Progenitor cell of endocrine pancreas (in vitro differentiated cells): ENCODE measurements at places on chromosomes 16 and 17. TPM values are rescaled to one million over a fixed set of nuclear protein-coding genes. Genes with fewer than 3 reads are reported as not detected.

DNA sequence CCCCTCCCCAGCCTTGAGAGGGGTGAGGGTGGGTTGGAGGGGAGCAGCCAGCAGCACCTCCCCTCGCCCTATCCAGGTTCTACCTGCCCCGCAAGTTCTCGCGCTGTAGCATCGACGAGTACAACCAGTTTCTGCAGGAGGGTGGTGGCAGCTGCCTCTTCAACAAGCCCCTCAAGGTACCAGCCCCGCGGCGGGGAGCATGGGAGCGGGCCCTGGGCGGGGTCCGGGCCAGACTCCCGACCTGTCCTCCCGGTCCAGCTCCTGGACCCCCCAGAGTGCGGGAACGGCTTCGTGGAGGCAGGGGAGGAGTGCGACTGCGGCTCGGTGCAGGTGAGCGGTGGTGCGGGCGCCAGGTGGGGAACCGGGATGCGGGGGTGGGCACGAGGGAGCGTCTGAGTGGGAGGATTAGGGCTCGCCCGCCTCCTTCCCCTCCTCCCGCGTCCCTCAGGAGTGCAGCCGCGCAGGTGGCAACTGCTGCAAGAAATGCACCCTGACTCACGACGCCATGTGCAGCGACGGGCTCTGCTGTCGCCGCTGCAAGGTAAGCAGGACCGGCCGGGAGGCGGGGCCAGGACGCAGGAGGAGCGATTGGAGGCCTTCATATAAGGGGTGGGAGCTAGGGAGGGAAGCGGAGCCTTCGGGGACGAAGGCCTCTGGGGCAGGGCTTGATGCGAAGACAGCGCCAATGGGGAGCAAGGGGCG lies 16.5 kb downstream of the ADAM11 start:
- H3K4me1 ChIP-seq, result no peaks in the 10 kb centered on the region
- H3K27me3 ChIP-seq, result peaks cover 27% of the 10 kb centered on the region
- H3K27ac ChIP-seq, result no peak overlapping the region
- peak overlapping the region; percentile 78 for H3K4me3 ChIP-seq

Gene EME1
- total RNA-seq, result 10.1 and 15.0 TPM in 2 replicates

Gene CYB561
- total RNA-seq, result 34.5 and 37.3 TPM in 2 replicates

- no peaks in the 10 kb centered on the region for H3K27me3 ChIP-seq
- peaks cover 16% of the 10 kb centered on the region for H3K4me1 ChIP-seq
- DNase-seq, result no peak
- peak overlapping the region; percentile 69 for H3K27ac ChIP-seq
- H3K36me3 ChIP-seq, result peaks cover 2% of the 10 kb centered on the region
Observed at GRCh38 chr16:528111-529011, 849 bp downstream of the CAPN15 start.

Gene ENPP7
- total RNA-seq, result not detected in 2 replicates

DNA sequence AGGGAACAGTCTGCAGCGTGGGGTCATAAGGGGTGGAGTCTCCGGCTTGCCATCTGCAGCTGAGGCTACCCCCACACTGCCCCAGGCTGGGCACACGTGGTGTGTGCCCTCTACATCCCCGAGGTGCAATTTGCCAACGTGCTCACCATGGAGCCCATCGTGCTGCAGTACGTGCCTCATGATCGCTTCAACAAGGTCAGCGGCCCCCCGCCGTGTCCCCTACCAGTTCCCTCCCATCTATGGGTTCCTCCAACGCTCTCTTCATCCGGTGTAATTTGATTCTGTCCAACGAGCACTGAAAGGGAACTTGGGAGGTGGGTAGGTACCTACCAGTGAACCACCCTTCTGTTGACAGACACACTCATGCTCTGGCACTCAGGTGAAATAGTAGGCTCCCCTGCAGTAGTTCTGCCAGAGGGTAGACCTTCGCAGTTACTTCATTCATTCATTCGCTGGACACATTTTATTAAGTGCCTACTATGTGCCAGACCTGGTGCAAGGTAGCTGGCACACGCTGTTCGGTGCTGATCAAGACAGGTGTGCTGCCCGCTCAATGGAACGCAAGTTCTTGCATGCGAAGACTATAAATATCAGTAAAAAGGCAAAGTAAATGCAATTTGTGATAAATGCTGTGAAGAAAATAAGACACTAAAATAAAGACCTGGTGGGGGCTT lies 2.7 kb downstream of the MLLT6 start:
- peaks cover 9% of the 10 kb centered on the region for H3K27me3 ChIP-seq
- peak overlapping the region; percentile 90 for H3K4me3 ChIP-seq
- peaks cover 13% of the 10 kb centered on the region for H3K36me3 ChIP-seq

Gene UMOD
- 0.11 TPM in 1 of 2 replicates, not detected in the other for total RNA-seq

Gene TBC1D3H
- total RNA-seq, result not detected in 2 replicates

- peaks cover 32% of the 10 kb centered on the region for H3K36me3 ChIP-seq
- peaks cover 7% of the 10 kb centered on the region for H3K4me1 ChIP-seq
- no peak overlapping the region for H3K27ac ChIP-seq
- no peak for DNase-seq
- no peaks in the 10 kb centered on the region for H3K27me3 ChIP-seq
Observed at GRCh38 chr17:55086635-55087058, 118.1 kb downstream of the STXBP4 start.

Gene TRIM25
- total RNA-seq, result 29.9 and 37.6 TPM in 2 replicates

GRCh38 chr16:80837533-80838147 lies 33.2 kb upstream of the CDYL2 start:
- no peak overlapping the region for H3K27ac ChIP-seq
- peaks cover 8% of the 10 kb centered on the region for H3K27me3 ChIP-seq
- no peak overlapping the region for H3K4me3 ChIP-seq
- H3K36me3 ChIP-seq, result no peaks in the 10 kb centered on the region
- DNase-seq, result no peak

GRCh38 chr17:51402899-51403298 lies 142.6 kb downstream of the UTP18 start:
- no peak for DNase-seq
- no peaks in the 10 kb centered on the region for H3K4me1 ChIP-seq
- peaks cover 10% of the 10 kb centered on the region for H3K27me3 ChIP-seq

DNA sequence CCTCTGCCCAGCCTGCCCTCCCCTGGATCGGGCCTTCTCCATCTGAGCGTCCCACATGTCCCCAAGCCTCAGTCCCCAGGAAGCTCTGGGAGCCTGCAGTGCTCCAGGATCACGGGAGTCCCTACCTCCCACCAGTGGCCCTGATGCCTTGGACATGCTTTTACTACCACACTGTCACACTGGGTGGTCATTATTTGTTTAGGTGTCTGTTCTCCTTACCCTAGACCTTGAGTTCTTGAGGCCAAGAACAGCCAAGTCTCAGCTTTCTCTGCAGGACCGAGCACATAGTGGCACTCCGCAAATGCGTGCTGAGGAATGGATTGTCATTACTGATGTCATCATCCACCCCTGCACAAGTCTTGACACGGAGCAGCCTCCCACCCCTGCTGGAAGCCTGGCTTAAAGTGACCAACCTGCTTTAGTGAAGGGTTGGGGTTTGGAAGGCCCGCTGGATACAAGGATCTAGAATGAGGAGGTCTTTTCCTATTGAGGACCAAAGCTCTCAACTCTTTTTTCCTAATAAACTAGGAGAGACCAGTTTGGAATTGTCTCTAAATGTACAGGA lies 132.9 kb upstream of the CRHR1 start:
- no peak overlapping the region for H3K27ac ChIP-seq
- no peaks in the 10 kb centered on the region for H3K27me3 ChIP-seq
- DNase-seq, result no peak

Gene CNTNAP4
- total RNA-seq, result 0.33 and 0.74 TPM in 2 replicates

Gene BAIAP3
- total RNA-seq, result 17.5 and 18.2 TPM in 2 replicates

Gene SYCE1L
- 25.6 and 27.2 TPM in 2 replicates for total RNA-seq

DNA sequence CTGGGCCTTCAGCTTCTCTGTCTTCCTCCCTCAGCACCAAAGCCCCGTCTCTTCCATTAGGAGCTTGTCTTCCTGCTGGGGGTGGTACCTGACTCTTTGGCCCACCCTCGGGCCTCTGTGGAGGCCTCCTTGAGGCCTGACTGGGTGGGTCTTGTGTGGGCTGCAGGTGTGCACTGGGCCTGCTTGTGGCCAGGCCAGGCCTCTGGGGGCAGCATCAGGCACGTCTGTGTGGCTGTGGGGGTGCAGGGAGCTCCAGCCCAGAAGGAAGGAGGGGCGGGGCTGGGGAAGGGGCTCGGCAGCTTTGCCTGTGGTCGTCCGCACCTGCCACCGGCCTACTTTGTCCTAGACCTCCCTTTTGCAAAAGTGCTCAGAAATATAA lies 7.0 kb downstream of the PIGQ start:
- H3K36me3 ChIP-seq, result peaks cover 3% of the 10 kb centered on the region
- no peak for DNase-seq
- peaks cover 2% of the 10 kb centered on the region for H3K4me1 ChIP-seq
- no peak overlapping the region for H3K4me3 ChIP-seq

DNA sequence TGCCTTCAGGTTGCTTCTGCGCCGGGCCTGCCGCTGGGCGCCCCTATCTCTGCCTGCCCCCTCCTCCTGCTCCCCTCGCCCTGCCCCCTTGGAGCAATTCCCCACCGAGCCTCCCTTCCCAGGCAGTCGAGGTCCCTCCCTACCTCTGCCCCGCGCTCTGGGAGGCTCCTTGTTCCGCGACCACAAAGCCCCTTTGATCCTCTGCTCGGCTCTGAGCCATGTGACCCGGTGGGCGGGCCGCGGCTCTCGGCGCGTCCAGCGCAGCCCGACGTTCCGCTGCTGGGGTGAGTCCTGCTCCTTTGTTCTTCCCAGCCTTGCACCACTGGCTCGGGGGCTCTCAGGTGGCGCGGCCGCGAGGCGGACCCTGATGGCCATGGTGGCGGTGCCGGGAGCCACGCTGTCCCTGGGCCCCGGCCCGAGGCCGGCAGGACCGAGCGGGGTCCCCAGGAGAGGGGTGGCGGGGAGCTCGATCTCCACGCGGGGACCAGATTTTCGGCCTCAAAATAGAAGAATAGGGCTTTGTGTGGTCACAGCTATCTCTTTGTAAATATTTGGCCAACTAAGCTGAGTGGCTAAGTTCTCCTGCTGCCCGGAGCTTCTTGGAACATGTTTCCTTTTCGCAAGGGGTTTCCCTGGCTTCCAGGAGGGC lies 310.6 kb downstream of the SEC14L1 start:
- peaks cover 2% of the 10 kb centered on the region for H3K36me3 ChIP-seq
- peak; percentile 87 for DNase-seq
- peak overlapping the region; percentile 100 for H3K27ac ChIP-seq
- H3K4me1 ChIP-seq, result peaks cover 60% of the 10 kb centered on the region
- peak overlapping the region; percentile 84 for H3K4me3 ChIP-seq

DNA sequence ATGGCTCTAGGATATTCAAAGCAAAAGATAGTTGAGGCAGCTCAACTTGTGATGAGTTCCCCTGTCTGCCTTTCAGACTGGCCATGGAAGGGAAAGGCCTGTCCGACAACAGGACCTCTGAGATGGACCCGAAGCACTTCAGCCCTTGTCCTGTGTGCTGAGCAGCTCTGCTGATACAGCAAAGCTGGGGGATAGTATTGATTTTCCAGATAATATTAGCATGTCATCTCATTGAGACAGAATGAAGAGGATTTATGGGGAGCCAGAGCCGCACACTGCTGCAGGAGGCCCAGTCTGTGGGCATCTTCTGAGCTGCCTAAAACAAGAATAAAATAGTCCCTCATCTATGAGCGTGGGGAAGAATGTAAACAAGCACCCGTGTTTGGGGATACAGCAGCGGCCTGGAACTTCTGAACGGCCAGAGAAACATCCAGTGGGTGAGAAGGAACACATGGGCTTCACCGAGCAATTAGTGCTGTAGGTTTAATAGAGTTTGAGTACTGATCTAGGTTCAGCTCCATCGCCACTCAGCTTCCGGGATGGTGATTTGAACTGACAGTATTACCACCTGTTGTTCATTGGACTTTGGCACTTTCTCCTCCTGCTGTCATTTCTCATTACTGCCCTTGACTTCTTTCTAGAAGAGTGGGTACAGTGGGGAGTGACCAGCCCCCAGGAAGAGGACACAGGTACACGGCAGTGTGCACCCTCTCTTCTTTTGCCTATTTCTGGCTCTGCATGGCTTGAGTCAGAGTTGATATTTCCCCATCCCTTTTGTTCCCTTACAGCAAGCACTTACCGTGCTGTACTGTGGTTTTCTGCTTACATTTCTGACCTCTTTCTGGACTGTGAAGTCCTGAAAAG lies 96.5 kb upstream of the TBX2 start:
- no peak overlapping the region for H3K27ac ChIP-seq
- no peak for DNase-seq
- H3K36me3 ChIP-seq, result no peaks in the 10 kb centered on the region
- peaks cover 3% of the 10 kb centered on the region for H3K4me1 ChIP-seq

DNA sequence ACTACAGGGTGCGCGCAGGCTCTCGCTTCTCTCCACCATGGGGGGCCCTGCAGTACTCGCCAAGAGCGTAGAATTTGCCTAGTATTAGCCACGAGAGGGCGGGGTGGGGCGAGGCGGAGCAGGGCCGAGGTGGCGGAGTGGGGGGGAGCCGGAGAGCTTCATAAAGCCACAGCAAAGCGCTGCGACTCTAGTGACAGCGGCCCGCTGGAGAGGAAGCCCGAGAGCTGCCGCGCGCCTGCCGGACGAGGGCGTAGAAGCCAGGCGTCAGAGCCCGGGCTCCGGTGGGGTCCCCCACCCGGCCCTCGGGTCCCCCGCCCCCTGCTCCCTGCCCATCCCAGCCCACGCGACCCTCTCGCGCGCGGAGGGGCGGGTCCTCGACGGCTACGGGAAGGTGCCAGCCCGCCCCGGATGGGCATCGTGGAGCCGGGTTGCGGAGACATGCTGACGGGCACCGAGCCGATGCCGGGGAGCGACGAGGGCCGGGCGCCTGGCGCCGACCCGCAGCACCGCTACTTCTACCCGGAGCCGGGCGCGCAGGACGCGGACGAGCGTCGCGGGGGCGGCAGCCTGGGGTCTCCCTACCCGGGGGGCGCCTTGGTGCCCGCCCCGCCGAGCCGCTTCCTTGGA lies at the start of gene TBX21:
Gene TBX21, plus strand, starts transcription at position 190 of the 627 bp plus-strand sequence. Its CDS starts 219 bp downstream, at position 409.
- H3K27me3 ChIP-seq, result peaks cover 82% of the 10 kb centered on the region
- H3K4me3 ChIP-seq, result peak within 1 kb of the TSS; percentile 35
- H3K36me3 ChIP-seq, result no peaks in the 10 kb centered on the region
- H3K4me1 ChIP-seq, result peaks cover 3% of the 10 kb centered on the region

DNA sequence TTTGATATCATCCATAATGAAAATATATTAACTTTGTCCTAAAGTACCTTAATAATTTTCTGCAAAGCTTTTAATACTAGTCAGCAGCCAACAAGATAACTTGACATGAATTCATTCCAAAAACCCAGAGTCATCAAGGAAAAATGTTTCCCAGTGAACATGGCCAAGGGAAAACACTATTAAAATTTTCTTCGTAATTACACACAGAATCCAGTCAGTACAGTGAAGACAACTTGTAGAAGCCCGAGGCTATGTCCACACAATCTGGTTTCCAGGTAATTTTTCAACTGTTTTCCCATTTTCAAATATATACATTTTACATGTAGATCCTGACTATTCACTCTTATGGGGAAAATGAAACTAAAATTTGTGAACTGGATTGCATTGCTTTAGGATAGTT lies 600.9 kb downstream of the CDH8 start:
- H3K27ac ChIP-seq, result no peak overlapping the region
- H3K36me3 ChIP-seq, result no peaks in the 10 kb centered on the region
- H3K27me3 ChIP-seq, result no peaks in the 10 kb centered on the region

DNA sequence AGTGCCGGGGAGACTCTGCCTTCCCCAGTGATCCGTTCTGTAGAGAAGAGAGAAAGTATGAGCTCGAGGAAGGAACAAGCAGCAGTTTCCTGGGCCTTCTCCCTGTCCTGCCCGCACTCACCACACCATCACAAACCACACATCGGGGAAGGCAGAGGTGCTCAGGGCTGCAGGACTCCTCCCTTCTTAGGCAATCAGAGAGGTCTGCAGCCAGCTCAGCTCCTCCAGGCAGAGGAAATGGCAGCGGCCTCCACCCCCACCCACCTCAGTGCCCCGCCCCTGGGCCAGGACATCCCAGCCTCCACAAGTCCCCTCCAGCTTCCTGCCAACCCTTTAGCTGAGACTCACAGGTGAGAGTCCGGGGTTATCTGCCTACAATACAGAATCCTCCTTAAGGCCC lies 2.0 kb downstream of the ZNF319 start:
- DNase-seq, result no peak
- H3K27ac ChIP-seq, result no peak overlapping the region
- H3K4me1 ChIP-seq, result peaks cover 11% of the 10 kb centered on the region
- H3K36me3 ChIP-seq, result peaks cover 12% of the 10 kb centered on the region
- peak overlapping the region; percentile 75 for H3K4me3 ChIP-seq
